ENCODE measurements at places on chromosomes 16 and 17.

DNA sequence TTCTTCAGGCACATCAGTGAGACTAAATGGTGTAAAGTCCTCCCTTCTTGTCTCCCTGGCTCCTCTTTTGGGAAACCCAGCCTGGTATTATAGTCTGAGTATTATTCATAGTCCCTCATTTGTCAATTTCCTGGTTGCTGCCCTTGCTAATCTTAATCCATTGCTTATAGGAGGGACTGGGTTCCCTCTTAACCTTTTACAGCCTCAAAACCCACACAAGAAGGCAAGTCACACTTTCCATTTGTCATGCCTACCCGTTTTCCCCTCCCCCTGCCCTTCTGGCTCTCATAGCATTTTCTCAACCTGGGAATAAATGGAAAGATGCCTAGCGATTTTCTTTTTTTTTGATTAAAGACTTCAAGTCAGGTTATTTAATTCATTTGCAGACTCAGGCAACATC, 124.8 kb downstream of the MAP2K6 start:
- no peak for DNase-seq

- DNase-seq = no peak
Observed at GRCh38 chr17:57784226-57784895, 39.3 kb upstream of the CCDC182 start.

DNA sequence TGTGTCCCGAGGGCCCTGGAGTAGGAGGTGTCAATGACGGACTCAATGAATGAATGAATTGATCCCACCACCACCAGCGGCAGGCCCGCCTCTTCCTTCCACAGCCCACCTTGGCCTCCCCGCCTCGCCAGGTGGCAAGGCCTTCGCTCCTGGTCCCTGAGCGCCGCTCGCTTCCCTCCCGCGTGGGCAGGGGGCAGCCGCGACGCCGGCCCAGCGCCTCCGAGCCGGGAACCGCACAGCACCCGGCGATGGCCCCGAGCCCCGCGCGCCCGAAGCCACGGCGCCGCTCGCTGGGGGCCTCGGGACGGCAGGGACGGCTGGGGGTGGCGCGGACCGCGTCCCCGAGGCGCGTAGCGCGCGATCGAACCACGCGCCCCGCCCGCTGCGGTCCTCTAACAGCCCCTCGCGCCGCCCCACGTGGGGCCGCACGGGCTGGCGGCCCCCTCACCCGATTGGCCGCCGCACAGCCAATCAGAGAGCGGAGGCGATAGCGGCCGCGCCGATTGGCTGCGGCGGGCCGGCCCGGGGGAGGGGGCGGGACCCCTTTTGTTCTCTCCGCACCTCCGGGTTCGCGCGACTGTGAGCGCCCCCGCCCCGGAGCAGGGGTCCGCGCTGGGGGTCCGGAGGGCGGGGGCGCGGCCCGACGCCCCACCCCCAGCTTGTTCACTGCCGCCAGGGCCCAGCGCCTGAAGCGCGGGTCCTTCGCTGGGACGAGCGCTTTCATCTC, 31.4 kb downstream of the ACTG1 start:
- DNase-seq = peak; percentile 94

DNA sequence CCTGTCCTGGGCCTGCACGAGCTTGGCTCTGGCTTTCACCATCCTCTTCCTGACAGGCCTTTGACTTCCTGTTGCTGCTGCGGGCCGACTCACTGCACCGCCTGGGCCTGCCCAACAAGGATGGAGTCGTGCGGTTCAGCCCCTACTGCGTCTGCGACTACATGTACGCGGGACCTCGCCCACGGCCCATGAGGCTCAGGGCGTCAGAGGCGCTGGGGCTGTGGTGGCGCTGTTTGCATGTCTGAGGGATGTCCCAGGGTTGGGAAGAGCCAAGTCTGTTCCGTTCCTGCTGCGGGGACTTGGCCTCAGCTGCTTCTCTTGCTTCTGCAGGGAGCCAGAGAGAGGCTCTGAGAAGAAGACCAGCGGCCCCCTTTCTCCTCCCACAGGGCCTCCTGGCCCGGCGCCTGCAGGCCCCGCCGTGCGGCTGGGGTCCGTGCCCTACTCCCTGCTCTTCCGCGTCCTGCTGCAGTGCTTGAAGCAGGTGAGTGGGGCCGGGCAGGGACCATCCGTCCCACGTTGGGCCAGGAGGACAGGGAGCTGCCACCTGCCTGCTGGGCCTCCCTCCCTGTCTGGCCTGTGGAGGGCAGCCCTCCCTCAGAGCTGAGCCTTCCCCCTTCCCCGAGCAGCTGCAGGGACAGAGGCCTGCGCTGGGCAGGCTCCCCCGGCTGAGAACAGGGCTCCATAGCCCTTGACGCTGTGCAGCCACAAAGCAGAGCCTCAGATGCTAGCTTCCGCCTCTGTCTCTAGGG, 23.8 kb downstream of the TSC2 start:
- no peak for DNase-seq

- DNase-seq = no peak
Observed at GRCh38 chr16:84036982-84037425, 5.6 kb downstream of the SLC38A8 start.

GRCh38 chr16:8346294-8346693, 244.0 kb downstream of the TMEM114 start:
- peak; percentile 79 for DNase-seq

DNA sequence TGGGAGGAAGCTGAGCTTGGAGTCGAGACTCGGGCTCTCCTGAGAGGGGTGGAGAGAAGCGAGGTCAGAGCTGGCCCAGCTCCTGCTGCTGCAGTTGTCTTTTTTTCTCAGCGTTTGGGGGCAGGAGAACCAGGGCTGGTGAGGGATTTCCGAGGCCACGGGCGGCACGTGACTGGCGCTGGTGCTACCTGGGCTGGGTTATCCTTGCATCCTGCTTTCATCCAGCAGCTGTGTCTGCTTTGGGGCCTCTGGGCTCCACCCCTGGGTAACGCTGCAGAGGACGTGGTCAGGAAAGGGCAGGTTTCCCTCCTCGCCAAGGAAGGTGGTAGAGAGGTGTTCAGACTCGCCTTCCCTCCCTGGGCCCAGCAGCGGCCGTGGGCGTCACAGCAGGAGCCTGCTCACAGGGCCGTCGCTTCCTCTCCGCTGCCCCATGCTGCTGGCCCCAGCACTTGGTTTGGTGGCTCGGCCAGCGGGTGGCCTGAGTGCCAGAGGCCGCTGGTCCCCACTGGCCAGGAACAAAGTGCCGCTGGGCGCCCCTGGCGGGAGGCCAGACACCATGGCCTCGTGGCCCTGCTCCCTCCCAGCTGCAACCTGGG, 22.5 kb downstream of the GSE1 start:
- no peak for DNase-seq

- DNase-seq = no peak
Observed at GRCh38 chr17:2481760-2482159, 29.9 kb downstream of the METTL16 start.

Data from eye (tissue), 1 donor.